Foreskin keratinocyte (primary cell): ENCODE measurements at places on chromosomes 11 and 22. TPM values are rescaled to one million over a fixed set of nuclear protein-coding genes. Genes with fewer than 3 reads are reported as not detected.

Gene APOL5
- polyA plus RNA-seq, result not detected in 2 replicates

Gene POU2F3
- polyA plus RNA-seq, result 0.17 and 0.27 TPM in 2 replicates

Gene TTC17
- polyA plus RNA-seq, result 12.2 and 12.9 TPM in 2 replicates

Gene FGF19
- polyA plus RNA-seq, result 0.24 TPM in 1 of 2 replicates, not detected in the other

Gene OR52A1
- not detected in 2 replicates for polyA plus RNA-seq

Gene SMTNL1
- polyA plus RNA-seq, result not detected in 2 replicates

Gene F2
- polyA plus RNA-seq, result 0.03 TPM in 1 of 2 replicates, not detected in the other

Gene FANCF
- 5.7 and 6.1 TPM in 2 replicates for polyA plus RNA-seq

- DNase-seq, result peak; percentile 51
Observed at GRCh38 chr11:85845124-85845631, 10.0 kb upstream of the CCDC83 start.

- DNase-seq, result no peak
Observed at GRCh38 chr11:26849036-26849435, 127.2 kb upstream of the SLC5A12 start.

- DNase-seq, result no peak
Observed at GRCh38 chr11:60951606-60951903, 421 bp downstream of the SLC15A3 start.

GRCh38 chr22:47329727-47330650, 567.5 kb downstream of the TBC1D22A start:
- DNase-seq, result no peak

- DNase-seq, result no peak
Observed at GRCh38 chr11:68181719-68182451, 31.2 kb downstream of the KMT5B start.

- no peak for DNase-seq
Observed at GRCh38 chr11:134069426-134070341, 812 bp downstream of the JAM3 start.

DNA sequence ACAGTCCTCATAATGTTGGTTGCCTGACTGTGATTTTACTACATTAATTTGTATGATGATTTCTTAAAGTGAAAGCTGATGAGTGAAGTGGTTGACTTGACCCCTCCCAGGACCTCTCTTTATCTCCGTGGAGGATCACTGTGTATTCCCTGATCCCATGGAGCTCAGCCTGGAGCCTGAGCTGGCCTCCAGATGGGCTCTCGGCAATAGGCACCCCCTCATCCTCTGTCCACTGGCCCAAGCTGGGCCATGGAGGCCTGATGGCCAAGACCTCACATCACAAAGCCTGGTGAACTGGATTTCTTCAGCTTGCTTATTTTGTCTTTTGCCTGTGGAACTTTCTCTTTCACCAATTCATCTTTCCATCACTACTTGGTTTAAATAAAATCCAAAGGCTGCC, 75.2 kb downstream of the WNT11 start:
- DNase-seq, result no peak

DNA sequence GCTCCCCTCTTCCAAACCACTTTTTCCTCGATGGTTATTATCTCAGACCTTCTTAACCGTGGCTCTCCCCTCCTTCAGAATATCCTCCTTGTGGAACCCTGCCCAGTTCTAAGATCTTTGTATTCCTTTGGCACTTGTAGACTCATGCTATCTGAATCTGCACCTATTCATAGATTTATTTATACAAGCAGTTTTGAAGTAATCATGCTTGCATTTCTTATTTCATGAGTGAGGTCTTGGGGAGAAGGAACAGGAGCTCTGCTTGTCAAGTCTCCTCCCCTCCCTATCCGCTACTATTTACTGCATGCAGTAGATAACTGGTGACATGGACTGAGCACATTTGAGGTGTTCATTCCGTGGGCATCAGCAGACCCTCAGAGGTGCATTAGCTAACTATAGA, 5.4 kb upstream of the MADD start:
- DNase-seq, result no peak

DNA sequence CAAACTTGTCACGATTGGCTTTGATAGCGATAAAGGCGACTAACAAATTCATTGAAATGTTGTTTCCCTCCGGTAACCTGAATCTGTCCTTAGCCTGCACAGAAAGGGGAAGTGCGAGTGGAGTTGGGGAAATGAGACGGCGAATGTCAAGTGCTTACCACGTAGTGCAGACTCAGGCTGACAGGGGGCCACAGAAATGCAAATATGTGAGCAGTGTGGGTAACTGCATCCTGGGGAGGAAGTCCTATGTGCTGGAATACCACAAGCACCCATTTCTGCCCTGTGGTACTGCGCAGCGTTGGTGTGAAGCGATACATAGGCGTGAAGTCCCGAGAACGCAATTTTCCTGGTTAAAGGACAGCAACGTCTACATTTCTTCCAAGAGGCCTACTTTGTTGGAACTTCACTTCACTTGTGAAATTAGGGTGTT, 869 bp upstream of the EIF4ENIF1 start:
- DNase-seq, result peak; percentile 63

DNA sequence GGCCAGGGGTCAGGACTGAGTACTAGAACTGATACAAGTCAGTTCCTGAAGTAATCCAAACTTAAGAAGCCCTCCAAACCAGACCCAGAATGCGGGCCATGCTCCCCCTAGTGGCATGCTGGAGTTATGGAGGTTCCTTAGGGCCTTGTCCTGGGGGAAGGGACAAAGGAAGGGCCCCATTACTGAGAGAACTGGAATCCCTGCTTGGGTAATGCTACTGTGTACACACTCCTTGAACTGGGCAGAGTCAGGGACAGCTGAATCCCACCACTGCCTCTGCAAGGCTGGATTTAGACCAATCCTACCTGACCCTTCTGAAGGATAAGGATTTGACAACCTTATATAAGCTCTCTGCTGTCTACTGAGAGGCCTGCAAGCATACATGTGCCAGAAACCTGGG, 97.3 kb upstream of the AKIP1 start:
- peak; percentile 61 for DNase-seq

DNA sequence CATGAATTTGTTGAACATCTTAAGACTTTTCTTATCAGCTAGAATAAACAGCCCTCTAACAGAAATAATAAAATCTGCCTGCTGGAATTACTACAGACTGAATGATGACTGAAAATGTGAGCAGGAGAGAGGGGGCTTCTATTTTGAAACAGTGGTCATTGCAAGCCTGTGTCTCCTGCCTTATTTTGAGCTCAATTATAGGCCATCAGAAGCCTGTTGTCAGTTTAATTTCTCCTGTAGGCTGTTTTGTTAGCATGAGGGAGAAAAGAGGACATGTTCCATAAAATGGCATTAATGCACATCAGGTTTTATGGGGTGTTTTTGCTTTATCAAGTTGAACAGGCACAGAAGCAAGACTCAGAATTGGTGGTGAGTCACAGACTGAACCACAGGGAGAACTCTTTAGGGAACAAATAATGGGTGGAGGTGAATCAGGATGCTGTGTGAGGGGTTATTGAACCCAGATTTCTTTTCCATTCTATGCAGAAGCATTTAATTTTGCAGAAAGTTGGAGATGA, 129.1 kb downstream of the PARVA start:
- no peak for DNase-seq

GRCh38 chr11:121478226-121478894, 25.6 kb upstream of the SORL1-AS1 start:
- DNase-seq, result no peak

GRCh38 chr11:107282195-107282594, 175.4 kb downstream of the CWF19L2 start:
- DNase-seq, result no peak

- DNase-seq, result peak; percentile 9
Observed at GRCh38 chr11:24679821-24680351, 183.0 kb downstream of the LUZP2 start.

- DNase-seq, result no peak
Observed at GRCh38 chr22:44761025-44761424, 8.7 kb downstream of the ARHGAP8 start.
